ENCODE measurements at places on chromosomes 7 and 10. TPM values are rescaled to one million over a fixed set of nuclear protein-coding genes. Genes with fewer than 3 reads are reported as not detected.
A peak's percentile ranks its signal among the peaks of the same experiment; 100 is the strongest.

Gene STK31
- total RNA-seq, result 0.05 TPM

GRCh38 chr10:23157691-23158369, 34.3 kb upstream of the PTF1A start:
- DNase-seq, result no peak

DNA sequence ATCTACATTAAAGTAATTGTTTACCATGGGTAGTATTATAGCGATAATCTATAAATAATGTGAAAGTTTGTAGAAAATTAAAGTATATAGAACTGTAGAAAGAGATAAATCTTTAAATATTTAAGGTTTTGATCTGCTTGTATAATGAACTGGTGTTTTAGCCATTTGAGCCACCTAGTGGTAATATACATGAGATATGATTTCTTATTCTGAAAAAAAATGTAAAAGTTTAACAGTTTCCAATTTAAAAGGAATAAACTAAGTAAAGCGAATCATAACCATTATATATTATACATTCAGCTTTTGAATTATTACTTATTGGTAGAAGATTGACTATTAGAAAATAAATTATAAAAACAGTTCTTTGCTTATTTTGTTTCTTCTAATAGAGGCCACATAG, 91.2 kb downstream of the OTUD1 start:
- peak; percentile 2 for DNase-seq

DNA sequence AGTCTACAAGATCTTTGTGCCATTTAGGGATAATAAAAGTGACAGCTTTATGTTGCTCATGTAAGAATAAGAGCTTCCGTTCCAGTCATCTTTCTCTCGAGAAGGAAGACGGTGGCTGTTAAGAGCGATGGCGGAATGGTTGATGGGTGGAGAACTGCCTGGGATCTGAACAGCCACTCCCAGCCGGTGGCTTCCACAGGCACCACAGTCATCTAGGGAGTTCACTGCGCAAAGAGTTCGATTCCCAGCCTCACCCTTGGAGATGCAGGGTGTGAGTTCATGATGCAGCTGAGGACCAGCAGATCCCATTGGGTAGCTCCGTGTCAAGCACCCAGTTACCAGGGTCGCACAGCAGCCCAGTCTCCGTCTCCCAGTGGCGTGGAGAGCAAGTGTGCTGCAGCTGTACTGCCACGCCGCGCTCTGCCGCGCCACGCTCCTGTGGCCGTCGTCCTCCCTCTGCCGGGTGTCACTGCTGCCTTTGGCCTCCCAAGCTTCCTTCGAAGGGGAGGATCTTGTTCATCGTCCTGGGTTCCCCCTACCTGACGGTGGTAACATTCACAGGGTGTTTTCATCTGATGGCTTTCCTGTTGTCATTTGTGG, 7.8 kb downstream of the SUN1 start:
- no peak for DNase-seq

GRCh38 chr10:19702215-19702614, 114.0 kb upstream of the PLXDC2 start:
- no peak for DNase-seq

Gene OR2A1
- total RNA-seq, result not detected

All from glomerular endothelial cell (primary cell).